Activated CD4-positive, alpha-beta T cell treated with anti-CD3 and anti-CD28 coated beads, Interleukin-2, amount 10 ng/mL, durations not matched to agents 7 days and 5 days (primary cell): ENCODE measurements at places on chromosomes 12 and 14. TPM values are rescaled to one million over a fixed set of nuclear protein-coding genes. Genes with fewer than 3 reads are reported as not detected.

FAM90A1 gene
- 0.15 TPM for total RNA-seq

WIF1 gene
- total RNA-seq = not detected

GRCh38 chr12:68559246-68559645, 51.5 kb upstream of the RAP1B start:
- no peak for DNase-seq
- peaks cover 3% of the 10 kb centered on the region for H3K36me3 ChIP-seq
- no peak overlapping the region for H3K4me3 ChIP-seq
- no peak overlapping the region for H3K27ac ChIP-seq

- H3K36me3 ChIP-seq = no peaks in the 10 kb centered on the region
- no peak overlapping the region for H3K27ac ChIP-seq
- peaks cover 11% of the 10 kb centered on the region for H3K27me3 ChIP-seq
- DNase-seq = no peak
- no peak overlapping the region for H3K4me3 ChIP-seq
These were observed 103.1 kb downstream of the SEC23A start for GRCh38 chr14:38999949-39000348.

DNA sequence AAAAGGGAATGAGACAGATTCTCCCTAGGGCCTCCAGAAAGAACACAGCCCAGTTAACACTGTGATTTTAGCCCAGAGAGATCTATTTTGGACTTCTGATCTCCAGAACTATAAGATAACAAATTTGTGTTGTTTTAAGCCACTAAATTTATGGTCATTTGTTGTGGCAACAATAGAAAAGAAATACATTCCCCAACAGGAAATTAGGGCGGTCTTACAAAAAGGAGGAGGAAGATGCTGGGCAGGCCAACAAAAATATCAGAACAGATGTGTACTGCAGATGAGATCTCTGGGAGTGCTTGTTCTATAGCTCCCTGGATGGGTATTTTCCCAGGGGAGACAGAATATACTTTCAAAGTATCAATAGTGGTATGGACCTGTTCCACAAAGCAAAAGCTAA, 32.0 kb upstream of the SOCS2 start:
- no peak for DNase-seq
- H3K36me3 ChIP-seq = peaks cover 23% of the 10 kb centered on the region
- H3K27ac ChIP-seq = no peak overlapping the region
- peaks cover 2% of the 10 kb centered on the region for H3K27me3 ChIP-seq

- no peak for DNase-seq
- no peak overlapping the region for H3K27ac ChIP-seq
- H3K36me3 ChIP-seq = no peaks in the 10 kb centered on the region
- no peaks in the 10 kb centered on the region for H3K4me1 ChIP-seq
- H3K27me3 ChIP-seq = no peaks in the 10 kb centered on the region
These were observed 251.7 kb upstream of the TBX3 start for GRCh38 chr12:114935658-114936057.
